ENCODE measurements at places on chromosomes 12 and 14. TPM values are rescaled to one million over a fixed set of nuclear protein-coding genes. Genes with fewer than 3 reads are reported as not detected.

DNA sequence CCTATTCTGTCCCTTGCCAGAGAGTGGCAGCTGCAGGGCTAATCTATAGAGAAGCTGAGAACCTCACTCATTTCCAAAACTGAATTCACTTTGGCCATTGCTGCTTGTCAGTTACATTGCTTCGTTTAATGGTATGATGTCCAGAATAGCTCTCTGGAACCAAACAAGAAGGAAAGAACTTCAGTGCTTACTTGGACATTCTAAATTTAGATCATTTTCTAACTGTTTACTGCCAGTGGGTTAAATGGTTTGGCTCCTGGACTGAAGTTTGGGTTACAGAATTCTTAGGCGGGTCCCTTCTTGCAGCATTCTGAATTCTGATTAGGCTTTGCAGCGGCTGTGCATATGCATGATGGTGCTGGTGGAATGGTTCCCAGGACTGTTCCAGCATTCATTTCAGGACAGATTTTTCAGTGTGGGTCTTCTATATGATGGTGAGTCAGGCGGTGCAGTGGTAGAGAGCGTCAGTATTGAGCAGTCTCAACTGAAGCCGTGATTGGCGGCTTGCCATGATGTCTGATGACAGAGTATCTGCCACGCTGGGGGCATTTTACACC lies 148.7 kb downstream of the DYRK2 start:
- DNase-seq: no peak

- no peak for DNase-seq
Measured at GRCh38 chr14:54830650-54831049, 72.0 kb downstream of the GCH1 start.

- no peak for DNase-seq
Measured at GRCh38 chr12:75553836-75554555, 42.6 kb upstream of the KRR1 start.

DNA sequence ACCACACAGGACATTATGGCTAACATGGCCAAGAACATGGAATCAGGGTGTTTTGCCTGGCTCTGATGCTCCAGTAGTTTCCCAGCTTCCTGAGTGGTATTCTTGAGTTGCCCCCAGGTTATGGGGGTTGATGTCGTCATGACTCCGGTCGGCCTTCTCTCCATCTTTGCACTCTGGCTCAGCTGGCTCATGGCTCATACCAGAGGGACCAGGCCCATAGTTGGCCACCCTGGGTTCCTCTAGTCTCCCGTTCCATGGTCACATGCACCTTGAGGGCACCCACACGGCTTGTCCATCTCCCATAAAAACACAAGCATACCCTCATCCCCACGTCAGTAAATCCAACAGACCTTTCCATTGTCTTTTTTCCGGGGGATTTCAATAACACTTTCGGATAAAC lies 23.7 kb upstream of the MAPKAPK5 start:
- DNase-seq: no peak

DNA sequence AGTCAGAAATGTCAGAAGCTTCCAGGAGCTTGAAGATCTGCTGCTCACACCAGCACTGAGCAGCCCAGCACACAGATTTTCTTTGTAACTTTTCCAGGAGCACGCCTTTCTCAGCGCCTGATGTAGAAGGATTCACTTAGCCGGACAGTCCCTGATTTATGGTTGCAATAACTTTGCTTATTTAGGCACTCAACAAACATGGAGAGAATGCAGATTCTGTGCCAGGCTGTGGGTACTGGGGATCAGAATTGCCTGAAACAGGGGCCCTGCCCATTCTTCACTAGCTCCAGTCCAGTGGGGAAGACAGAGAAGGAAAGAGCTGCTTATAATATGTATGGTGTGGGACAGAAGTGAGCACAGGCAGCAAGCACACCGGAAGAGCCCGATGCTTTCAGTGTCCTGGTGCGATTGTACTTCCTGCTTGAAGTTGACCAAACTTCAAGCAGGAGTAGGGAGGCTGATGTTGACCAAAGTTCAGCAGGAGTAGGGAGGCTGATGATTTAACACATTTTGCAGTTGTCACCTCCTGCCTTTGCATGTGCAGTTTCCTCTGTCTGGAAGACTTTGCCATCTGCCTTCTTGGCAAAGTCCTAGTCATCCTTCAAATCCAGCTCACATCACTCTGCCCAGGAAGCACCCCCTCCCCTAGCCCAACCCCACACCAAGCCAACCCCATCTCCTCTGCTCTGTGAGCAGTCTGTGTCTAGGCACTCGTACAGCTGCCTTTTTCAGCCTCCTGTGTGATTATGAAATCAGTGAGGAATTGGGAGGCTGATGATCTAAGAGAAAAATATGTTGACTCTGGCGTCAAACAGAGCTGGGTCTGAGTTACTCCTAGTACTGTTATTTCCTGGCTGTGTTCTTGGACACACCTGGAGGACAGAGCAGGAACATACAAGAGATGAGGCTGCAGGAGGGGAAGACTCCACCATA lies 12.0 kb upstream of the PRIMA1 start:
- no peak for DNase-seq

GRCh38 chr12:119620490-119620889 lies 26.9 kb downstream of the TMEM233 start:
- DNase-seq: no peak

Gene BICDL1
- 7.9 TPM for total RNA-seq

Gene TUBA1A
- total RNA-seq: 997 TPM

GRCh38 chr12:70251226-70251625 lies 8.0 kb downstream of the CNOT2 start:
- no peak for DNase-seq

Gene TAS2R30
- total RNA-seq: 0.48 TPM

All from kidney epithelial cell (primary cell).